Stimulated activated CD4-positive, alpha-beta T cell treated with anti-CD3 and anti-CD28 coated beads, Interleukin-1b, Interleukin-23, amount 100 ng/mL, for 1 hour (primary cell): ENCODE measurements at places on chromosomes 1 and 21.

- no peak for DNase-seq
Observed at GRCh38 chr21:17613242-17613676, 558 bp upstream of the BTG3 start.

GRCh38 chr21:44272284-44272858, 10.7 kb upstream of the DNMT3L start:
- DNase-seq: no peak

- no peak for DNase-seq
Observed at GRCh38 chr1:45863218-45863617, 59.8 kb downstream of the MAST2 start.

DNA sequence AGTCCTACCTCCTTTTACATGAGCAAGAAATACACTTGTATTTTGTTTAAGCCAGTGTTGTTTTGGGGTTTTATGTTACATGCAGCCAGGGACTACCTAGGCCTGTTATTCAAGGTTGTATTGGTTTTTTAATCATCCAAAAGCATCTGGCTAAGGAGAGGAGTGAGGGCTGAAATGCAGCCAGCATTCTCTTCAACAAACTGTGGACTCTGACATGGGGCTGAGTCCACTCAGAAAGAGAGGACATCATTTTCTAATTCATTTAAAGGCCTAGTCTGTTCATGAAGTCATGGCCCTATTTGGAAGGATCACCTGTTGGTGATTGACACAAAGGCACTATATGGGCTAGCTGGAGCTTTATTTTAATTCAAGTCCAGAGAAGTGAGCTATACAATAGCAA, 190.4 kb downstream of the TTLL7 start:
- DNase-seq: no peak

- DNase-seq: no peak
Observed at GRCh38 chr1:209863766-209864485, 36.2 kb downstream of the UTP25 start.

- DNase-seq: no peak
Observed at GRCh38 chr1:226581650-226582330, 33.2 kb downstream of the STUM start.

GRCh38 chr1:206808615-206809014, 36.3 kb upstream of the IL10 start:
- DNase-seq: no peak

DNA sequence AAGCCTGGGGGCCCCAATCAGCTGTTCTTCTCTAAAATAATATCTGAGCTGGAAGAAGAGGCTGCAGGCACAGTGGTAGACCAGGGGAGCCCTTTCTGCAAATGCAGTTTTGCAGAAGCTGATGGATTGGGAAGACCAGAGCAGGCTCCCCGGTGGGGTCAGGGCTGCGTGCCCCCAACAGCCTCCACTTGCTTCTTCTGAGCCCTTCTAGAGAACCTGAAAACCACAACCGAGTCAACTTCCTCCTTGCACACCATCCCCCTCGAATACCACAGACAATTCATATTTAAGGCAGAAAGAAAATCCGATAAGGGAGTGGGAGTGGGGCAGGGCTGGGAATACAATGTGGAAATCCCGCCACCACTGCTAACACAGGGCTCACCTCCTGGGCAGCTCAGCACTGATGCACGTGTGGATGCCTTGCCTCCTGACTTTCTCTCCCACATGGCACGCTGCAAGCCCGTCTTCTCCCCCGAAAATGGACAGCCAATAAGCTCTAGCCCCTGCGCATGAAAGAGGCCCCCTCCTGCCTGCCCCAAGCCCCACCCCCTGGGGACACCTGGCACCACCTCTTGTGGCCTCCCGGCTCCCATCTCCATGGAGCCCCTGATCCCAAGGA, 25.4 kb upstream of the ALDH4A1 start:
- DNase-seq: no peak

DNA sequence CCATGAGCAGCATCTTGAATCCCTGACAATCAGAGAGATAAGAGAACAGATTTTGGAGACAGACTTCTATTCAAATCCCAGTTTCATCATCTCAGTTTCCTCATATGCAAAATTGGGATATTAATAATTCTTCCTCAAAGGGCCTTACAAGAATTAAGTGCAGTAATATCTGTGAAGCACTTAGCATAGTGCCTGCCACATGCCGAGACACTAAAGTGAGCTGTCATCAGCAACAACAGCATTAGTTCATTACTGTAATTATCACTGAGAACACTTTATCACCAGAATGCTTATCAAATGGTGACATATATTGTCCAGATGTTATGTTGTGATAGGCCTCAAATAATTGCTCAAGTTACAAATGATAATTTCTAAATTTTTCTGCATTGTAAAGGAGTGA, 922 bp upstream of the FCRLB start:
- no peak for DNase-seq

DNA sequence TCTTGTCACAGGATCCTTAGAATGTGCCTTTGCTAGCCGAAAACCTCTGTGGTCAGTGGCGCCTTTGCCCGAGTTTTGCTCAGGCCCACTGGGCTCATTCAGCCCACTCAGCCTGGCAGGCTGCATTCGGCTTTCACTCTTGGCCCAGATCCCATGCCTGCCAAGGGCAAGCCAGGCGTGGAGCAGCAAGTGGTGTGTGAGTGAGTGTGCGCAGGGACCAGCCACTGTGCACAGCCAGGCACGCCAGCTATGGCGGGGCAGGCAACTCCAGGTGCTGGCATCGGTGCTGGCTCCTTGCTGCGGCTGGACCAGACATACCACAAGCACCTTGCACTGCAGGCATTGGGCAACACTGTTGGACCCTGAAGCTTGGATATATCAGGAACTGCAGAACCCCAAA, 1145.1 kb upstream of the NCAM2 start:
- no peak for DNase-seq

DNA sequence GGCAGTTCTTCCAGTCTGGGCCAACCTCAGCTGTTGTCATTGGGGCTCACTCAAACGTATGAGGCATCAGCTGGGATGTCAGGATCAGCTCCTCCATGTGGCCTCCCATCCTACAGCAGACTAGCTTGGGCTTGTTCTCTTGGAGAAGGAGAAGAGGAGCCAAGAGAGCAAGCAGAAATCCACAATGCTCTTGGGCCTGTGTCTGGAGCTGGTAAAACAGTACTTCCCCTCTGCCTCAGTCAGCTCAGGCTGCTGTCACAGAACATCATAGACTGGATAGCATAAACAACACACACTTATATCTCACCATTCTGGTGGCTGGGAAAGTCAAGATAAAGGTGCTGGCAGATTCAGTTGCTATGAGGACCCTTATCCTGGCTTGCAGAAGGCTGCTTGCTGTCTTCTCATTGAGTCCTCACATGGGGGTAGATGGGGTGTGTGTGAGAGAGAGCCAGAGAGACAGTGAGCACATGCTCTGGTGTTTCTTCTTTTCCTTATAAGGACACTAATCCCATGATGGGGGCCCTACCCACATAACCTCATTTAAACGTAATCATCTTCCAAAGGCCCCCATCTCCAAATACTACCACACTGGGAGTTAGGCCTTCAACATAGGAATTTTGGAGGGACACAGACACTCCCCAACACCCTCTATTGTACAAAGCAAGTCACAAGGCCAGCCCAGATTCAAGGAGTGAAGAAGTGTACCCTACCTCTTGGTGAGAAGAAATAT, 16.3 kb upstream of the DNAJC6 start:
- DNase-seq: no peak

- DNase-seq: no peak
Observed at GRCh38 chr21:36261459-36261858, 58.5 kb upstream of the MORC3 start.

- DNase-seq: no peak
Observed at GRCh38 chr1:66292944-66293343, 241.0 kb upstream of the SGIP1 start.

DNA sequence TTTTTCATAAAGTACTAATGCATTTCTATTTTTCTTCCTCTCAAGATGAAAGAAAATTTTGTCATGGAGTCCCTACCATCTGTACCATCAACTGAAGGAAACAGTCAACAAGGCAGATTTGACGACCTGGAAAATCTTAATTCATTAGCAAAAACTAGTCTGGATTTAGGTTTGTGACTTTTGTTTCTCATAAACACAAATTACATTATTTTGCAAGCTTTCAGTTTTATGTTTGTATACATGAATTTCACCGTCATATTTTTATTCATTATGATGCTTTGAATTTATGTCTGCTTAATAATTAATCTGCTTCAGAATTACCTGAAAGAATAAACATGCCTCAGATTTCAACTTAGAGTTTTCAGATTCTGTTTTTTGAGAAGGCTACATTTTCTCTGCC, 132.9 kb downstream of the PATJ start:
- DNase-seq: no peak
